ENCODE measurements at places on chromosomes 5 and 9.

DNA sequence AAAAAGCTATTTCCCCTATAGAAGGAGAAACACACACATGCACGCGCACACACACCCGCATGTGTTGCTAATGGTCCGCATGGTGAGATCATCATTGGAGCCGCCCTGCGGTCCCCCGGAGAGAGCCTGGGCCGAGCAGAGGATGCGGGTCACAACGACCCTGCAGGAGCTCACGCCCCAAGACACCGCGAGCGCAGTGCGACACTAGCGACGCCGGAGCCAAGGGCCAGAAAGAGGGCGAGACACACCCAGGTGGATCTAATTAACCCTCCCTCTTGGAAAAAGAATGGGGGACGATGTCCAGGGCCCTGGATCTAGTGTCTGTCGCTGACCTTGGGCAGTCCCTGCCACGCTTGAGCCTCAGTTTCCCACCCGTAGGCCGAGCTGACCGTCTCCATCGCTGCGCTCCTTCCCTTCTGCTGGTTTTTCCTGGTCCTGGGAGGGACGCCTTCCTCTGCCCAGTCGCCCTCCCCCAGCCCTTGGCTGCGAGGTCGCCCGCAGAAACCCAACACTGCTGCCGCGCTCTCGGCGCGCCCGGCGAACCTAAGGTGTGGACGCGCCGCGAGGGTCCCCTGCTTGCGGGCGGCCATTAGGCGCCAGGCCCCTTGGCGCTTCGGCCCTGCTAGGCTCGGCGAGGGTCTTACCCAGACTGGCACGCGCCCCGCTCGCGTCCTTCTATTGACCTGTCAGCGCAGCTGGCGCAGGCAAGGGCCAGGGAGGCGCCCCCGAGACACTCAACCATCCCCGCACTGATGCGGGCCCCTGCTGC is 47.5 kb upstream of the RNF20 start:
- DNase-seq = no peak

GRCh38 chr5:122145906-122146305 is 16.6 kb downstream of the ZNF474 start:
- no peak for DNase-seq

- DNase-seq = no peak
Observed at GRCh38 chr9:73231203-73231602, 79.5 kb downstream of the ANXA1 start.

- no peak for DNase-seq
Observed at GRCh38 chr5:83787631-83788030, 67.0 kb upstream of the HAPLN1 start.

- no peak for DNase-seq
Observed at GRCh38 chr5:122701640-122702523, 73.0 kb upstream of the SNX2 start.

GRCh38 chr5:11777096-11777495 is 127.2 kb downstream of the CTNND2 start:
- DNase-seq = no peak

- DNase-seq = no peak
Observed at GRCh38 chr5:116522356-116523136, 52.1 kb downstream of the SEMA6A start.

DNA sequence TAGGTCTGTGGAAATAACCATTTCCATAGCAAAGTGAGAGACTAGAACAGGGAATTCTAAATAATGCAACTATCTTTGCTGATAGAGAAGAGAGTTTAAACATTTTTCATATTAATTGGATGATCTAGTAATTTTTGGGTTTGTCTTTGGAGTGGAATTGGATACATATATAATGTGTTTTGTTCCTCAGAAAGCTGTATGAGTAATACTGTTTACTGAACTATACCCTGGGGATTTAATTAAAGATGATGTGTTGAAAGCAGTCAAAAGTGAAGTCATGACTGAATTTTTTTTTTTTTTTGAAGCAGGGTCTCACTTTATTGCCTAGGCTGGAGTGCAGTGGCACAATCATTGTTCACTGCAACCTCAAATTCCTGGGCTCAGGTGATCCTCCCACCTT is 17.9 kb downstream of the FER start:
- no peak for DNase-seq

GRCh38 chr5:114191441-114191840 is 170.4 kb upstream of the KCNN2 start:
- no peak for DNase-seq

DNA sequence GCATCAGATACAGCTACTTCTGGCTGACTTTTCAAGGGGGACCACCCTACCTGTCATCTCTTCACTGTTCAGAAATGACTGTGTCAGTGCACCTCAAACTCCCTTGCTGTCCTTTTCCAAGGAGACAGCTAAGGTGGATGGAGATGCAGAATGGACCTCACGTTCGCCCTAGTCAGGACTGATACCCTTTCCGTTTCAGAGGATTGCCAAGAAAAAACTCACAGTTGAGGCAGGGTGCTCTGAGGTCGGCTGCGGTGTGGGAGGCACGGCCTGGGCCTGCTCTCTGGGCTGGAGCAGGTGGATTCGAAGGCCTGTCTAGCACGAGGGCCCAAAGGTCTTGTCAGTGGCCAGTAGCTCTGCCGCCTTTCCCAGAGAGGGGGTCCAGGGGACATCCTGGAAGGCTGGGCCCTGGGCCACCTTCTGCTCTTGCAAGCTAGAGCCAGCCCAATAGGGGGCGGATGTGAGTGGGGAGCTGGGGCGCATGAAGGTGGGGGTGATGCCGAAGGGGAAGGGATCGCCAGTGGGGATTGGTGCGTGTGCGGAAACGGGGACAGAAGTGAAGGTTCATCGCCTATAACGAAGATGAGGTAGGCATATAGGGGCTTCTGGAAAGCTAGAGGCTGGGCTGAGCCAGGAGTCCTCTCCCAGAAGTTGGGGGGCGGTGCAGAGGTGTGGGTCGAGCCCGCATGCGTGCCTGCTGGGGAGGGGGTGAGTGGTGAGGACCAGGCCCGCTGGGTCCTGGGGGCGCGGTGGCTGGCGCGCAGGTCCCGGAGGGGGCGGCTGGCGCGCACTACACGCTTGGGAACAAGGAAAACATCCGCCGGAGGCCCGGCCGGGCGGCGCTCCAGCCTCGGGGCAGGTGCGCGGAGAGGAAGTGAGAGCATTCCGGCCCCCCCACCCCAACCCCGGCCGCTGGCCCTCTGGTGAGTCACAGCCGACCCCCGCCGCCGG is 2.5 kb upstream of the MSMP start:
- peak; percentile 64 for DNase-seq

GRCh38 chr5:74027732-74028338 is 401.8 kb downstream of the ARHGEF28 start:
- no peak for DNase-seq

- DNase-seq = no peak
Observed at GRCh38 chr5:162325143-162325727, 257.7 kb downstream of the GABRG2 start.

GRCh38 chr9:132647355-132647754 is 22.4 kb downstream of the DDX31 start:
- no peak for DNase-seq

DNA sequence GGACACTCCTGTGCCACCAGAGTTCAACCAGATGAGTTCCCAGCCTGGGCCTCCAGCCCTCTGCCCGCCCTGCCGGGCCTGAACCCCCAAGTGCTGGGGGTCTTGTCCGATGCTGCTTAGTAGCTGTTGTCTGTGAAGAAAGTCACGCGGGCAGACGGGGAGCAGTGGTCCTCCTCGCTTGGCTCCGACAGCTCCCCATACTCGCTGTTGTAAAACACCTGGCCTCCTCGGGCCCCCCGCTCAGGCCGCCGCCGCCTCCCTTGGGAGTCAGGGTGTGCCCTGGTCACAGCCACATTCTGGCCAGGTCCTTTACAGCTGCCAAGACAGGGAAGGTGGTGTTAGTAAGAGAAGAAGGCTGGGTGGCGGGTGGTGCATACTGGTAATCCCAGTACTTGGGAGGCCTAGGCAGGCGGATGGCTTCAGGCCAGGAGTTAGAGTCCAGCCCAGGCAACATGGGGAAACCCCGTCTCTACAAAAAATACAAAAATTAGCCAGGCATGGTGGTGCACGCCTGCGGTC is 11.8 kb upstream of the SCGB3A1 start:
- DNase-seq = no peak

GRCh38 chr9:98808411-98808815 is 943 bp downstream of the GALNT12 start:
- no peak for DNase-seq

DNA sequence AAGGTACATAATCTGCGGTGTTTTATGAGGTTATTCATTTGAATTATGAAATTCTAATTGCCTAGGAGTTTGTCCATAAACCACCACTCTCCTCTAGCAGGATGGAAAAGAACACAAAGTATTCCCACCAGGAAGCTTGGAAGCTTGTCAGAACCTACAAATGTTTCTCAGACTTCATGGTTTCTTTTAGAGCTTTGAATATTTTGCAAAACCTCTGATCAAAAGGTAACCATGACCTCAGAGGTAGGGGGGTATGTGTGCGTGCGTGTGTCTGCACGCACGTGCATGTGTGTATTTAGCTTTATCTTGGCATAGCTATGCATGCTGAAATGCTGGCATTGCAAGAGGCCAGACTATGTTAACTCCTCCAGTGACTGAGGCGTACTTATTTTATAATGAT is 847.0 kb downstream of the TLE1 start:
- no peak for DNase-seq

DNA sequence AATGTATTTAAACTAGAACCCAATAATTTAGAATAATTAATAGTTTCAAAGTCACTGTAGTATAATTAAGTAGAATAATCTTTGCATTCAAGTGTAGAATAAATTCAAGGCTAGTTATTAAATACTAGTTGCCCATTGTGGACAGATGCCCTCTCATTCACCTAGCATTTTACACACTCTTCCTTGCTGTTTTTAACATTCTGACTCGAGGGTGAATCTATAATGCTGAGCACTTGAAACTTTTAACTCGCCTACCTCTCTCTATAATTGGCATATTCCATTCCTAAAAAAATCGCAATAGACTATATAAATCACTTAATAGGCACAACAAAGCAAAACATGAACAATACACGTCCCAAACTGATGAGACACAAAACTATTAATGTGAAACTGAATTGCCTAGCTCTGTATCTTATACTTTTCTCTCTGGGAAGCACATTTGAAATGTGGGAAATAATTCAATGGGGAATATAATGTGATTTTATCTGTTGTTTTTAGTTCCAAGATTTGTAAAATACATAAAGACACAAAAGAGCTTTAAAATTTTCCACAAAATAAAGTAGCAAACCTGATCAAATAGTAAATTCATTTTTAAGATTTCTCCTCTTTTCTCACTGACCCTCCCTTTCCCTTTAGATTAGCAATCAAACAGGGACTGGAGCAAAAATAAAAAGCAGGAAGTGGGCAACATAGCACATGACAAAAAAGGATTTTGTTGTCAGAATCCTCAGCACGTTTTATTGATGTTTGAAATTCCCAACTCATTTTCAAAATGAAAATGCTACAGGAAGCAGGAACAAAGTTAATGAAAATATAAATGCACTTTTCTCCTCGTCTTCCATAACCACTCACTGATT is 295.6 kb downstream of the PDE4D start:
- DNase-seq = no peak

DNA sequence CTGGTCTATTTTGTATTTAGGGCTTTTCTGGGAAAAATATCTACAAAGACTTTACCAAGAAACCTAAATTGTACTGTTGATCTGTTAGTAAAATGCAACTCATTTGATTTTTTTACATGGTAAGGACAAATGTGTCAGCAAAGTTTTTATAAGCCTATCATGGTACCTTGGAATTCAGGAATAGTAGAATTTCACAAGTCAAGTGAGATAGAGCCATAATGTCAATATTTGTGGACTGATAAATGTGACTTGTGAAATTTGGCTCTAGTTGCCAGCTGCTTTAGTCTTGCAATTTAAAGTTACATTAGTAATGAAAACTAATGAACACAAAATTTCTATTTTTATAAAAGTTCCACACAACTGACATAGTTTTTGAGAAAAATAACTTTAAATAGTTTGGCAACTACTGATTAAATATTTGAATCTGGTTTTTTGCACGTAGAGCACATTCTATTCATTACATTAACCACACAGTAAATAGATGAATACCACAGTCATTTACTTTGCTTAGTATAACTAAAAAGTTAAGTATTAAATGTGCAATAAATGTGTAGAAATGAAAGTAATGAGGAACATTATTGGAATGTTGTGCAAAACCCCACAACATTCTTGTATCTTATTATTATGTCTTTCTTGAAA is 41.2 kb upstream of the RIOK2 start:
- DNase-seq = no peak

GRCh38 chr9:120043448-120043847 is 536.5 kb downstream of the CDK5RAP2 start:
- no peak for DNase-seq

GRCh38 chr9:27535701-27536118 is 6.1 kb upstream of the MOB3B start:
- no peak for DNase-seq

DNA sequence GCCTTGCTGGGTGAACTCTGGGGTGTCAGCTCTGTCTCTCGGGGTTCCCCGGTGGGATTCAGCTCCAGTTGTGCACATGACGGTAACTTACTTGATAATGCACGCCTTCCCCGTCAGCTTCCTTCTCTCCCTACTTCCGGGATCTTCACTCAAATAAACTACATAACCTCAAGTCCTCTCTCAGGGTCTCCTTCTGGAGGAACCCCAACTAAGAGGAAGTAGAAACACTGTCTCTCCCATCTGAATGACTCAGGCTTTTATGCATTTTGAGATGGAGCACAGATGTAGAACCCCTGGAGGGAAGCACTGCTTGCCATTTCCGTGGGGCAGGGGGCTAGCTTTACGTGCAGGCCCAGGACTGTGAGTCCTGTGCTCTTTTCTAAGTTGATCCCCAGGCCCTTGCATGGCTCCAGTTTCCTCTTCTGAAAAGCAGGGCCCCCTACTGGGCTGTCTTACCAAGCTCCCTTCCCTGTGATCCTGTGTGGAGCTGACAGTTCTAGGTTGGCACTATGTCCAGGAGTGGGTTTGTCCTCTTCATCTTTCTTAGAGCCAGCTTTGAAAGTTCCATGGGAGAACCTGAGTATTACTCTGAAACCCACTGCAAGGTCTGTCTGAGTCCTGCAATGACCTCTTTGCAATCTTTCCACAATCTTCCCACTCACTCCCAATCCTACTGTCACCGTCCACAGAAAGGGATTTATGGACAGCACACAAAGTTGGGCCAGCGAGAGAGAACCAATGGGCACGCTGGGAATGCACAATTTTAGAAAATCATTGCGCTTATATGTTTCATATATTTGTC is 17.7 kb downstream of the S1PR3 start:
- no peak for DNase-seq

- no peak for DNase-seq
Observed at GRCh38 chr5:26432386-26432785, 606.0 kb downstream of the CDH9 start.

DNA sequence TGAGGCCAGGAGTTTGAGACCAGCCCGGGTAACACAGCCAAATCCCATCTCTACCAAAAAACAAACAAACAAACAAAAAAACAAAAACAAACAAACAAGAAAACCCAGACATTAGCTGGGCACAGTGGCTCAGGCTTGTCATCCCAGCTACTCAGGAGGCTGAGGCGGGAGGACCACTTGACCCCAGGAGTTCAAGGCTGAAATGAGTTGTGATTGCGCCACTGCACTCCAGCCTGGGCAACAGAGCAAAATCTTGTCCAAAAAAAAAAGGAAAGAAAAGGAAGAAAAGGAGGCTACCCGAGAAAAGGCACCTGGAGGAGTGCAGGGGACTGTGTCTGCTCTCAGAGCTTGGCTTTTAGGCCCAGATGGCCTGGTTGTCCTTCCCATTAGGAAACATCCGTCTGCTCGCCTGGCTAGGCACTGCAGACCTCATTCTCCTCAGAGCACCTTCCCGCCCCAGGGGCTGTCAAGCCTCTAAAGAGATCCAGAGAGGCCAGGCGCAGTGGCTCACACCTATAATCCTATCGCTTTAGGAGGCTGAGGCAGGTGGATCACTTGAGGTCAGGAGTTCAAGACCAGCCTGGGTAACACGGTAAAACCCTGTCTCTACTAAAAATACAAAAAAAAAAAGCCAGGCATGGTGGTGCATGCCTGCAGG is 185.3 kb upstream of the IER5L start:
- no peak for DNase-seq

Measured in immature natural killer cell (primary cell).